ENCODE measurements at places on chromosomes 6 and 20.

- no peak for DNase-seq
Observed at GRCh38 chr6:160222491-160222890, 36.1 kb downstream of the SLC22A2 start.

DNA sequence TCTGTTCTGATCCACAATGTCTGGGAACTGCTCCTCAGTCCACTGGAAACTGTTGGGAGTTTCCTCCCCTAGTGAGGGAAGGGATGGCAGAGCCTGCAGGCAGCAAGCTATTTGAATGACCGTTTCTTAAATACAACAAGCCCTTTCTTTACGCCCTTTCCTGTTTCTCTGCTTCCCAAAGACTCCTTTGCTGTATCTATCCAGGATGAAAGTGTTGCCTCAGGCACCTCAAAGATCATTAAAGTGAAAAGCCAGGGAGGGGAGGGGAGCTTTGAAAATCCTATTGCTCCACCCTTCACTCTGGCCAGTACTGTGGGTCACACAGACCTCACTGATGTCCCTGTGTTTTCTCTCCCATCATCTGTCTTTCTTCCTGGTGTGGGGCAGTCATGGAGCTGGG lies 213.1 kb downstream of the RNF144B start:
- no peak for DNase-seq

DNA sequence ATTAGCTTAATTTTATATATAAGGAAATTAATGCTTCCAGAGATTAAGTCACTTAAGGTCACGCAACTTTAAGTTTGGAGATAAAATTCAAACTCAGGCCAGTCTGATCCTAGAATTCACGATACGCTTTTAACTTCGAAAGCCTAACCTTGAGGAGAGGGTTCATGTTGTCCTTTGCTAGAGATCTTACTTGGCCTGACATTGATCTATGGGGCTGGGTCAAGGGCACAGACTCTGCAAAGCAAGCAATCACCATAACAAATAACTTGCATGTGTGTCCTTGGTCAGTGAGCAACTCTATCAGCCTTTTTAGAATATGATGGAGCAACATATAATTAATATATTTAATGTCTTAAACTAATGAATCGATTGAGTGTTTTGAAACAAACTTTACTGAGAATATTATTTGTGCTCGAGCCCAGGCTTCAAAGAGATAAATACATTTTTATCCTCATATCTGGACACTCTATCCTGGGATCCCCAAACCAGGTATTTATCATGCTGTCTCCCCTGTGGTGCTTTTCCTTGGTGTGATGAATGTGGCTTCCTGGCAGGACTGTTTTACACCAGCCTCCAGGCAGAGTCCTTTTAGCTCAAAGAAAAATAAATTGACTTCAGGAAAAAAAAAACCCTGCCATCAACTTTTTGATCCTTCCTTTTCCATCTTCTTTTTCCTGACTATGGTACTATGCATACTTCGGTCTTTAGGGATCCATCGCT lies 29.1 kb downstream of the RPS12 start:
- DNase-seq, result no peak

DNA sequence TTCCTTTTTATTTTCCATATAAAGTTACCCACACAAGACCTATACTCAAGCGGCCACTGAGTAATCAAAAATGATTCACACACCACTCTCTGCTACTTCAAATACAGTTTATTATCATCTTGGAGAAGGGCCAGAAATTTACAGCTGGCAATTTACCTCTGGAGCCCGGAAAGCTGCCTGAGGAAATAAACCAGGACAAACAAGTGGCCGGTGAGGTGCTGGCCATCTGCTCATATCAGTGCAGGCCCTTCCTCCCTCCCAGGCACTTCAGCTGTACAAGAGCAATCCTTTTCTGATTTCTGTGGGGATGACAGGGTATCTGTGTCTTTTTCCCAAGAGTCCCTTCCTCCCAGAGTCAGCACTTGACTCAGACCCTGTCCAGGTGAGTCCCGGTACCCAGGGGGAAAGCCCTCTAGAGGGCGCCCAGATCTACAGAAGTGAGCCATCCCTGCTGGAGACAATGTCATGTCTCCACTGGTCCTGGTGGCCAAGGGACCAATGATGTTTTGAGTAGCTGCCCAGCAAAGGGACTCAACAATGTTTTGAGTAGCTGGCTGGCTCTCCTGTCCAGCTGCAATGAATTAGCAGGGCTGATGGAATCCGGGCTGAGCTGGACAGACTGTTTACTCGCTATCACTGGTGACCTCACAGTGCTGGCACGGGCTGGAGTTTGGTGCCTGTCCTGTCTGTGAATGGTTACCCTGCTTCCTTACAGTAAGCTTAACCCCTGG lies 23.6 kb downstream of the LRP11 start:
- no peak for DNase-seq

- no peak for DNase-seq
Observed at GRCh38 chr20:59148701-59149493, 14.7 kb upstream of the ZNF831 start.

DNA sequence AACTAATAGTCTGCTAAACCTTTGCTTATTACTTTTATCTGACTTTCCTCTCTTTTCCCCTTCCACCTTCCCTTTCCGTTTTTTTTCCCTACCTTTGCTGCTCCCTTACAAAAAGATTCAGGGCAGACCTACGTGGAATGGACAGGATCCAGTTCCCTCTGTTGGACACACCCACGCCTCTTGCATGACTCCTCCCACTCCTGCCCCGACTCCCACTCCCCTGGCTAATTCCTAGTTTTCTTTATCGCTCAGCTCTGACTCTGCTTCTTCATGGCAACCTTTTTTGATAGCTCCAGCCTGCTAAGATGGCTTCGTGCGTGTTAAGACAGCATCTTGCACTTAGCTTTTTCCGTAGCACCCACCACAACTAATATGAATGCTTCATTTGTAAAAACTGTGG lies 715.6 kb upstream of the NRSN1 start:
- no peak for DNase-seq

DNA sequence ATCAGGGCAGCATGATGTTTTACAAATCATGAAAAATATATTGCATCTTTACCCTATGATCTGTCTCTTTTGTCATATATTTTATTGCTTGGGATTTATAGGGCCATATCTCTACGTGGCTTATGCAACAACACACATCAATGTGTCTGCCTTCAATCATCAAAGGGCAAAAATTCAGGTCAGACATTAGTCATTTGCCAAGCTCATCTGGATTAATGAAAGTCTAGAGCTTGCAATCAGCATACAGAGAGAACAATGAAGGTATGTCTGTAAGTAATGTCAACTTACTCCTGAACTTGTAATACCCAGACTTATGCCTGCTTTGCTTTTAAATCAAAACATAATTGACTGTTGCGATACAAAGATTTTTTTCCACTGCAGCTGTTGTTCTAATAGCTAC lies 282.7 kb downstream of the HAO1 start:
- no peak for DNase-seq

DNA sequence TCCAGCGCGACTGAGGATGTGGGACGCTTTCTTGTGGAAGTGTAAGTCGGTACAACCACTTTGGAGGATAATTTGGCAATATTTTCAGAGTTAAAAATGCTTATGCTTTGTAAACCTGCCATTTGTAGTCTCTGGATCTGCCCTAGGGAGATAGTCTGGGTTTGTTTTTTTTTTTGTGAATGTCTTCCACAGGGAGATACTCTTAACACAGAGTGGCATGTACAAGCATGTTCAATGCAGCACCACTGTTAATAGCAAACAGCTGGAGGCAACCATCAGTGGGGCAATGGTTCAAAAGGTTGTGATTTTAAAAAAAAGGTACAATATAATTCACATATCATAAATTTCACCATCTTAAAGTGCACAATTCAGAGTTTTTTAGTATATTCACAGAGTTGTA lies 22.4 kb downstream of the SLC9A8 start:
- no peak for DNase-seq

DNA sequence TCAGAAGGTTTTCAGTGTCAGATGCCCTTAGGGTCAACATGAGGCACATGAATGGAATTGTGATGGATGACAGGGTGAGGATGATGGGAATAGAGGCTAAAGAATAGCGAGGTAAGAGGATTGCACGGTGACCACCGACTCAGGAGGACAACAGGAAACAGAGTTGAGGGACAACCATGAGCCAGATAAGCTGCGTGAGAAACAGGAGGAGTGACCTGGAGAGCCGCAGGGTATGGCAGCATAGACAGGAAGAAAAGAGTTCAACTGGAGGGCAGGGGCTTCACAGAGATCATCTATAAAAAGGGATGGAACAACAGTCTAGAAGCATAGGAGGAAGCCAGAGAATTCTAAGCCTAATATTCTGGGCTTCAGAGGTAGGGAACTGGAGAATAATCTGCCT lies 84.7 kb upstream of the ENPP5 start:
- no peak for DNase-seq

GRCh38 chr20:55936209-55936595 lies 69.1 kb downstream of the CBLN4 start:
- DNase-seq, result no peak

DNA sequence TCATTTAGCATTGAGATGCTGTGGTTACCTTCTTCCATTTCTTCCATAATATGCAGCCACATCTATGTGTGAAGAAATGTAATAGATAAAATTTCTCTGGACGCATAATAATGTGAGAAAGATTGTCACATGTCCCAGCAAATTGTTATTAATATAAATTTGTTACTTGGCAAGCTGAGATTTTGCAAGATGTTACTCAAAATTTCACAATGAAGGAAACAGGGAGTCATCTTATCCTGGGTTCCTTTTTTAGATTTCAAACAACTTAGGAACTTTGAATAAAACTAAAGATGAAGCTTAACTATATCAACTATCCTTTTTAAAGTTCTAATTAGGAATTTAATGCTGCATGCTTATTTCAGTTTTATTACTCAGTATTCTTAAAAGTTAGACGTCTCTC lies 3.6 kb downstream of the ESR1 start:
- no peak for DNase-seq

DNA sequence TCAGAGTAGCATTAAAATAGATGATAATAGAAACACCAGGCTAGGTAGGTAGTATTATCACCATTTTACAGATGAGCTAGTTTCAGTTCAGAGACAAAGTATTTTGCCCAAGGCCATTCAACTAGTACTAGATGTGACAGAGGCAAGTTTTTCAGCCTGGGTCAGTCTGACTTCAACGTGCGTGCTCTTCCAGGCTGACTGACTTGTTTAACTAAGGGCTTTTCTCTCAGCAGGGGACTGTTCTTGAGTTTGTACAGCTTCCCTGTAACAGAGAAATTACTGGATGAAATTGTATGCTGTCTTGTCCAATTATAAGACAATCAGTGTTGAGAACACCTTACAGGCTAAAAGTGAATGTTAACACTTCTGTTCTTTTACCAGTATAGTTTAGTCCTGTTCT lies 333.5 kb upstream of the MAN1A1 start:
- no peak for DNase-seq

DNA sequence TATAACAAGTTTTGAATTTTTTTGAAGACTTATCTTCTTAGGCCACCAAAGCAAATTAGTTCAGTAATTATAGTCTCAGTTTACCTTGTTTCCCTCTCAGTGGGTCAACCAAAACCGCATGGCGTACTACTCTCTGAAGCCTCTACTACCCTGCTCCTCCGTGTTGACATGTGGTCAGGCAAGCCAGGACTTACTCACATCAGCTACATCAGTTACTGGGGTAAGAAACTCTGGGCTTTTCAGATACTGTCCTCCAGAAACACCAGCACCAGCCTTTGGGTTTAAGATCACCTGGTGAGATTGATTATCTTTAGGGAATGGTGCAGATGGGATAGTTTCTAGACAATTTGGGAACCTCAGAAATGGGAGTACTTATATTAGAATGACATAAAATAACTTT lies 55.1 kb downstream of the KCNQ5 start:
- no peak for DNase-seq

DNA sequence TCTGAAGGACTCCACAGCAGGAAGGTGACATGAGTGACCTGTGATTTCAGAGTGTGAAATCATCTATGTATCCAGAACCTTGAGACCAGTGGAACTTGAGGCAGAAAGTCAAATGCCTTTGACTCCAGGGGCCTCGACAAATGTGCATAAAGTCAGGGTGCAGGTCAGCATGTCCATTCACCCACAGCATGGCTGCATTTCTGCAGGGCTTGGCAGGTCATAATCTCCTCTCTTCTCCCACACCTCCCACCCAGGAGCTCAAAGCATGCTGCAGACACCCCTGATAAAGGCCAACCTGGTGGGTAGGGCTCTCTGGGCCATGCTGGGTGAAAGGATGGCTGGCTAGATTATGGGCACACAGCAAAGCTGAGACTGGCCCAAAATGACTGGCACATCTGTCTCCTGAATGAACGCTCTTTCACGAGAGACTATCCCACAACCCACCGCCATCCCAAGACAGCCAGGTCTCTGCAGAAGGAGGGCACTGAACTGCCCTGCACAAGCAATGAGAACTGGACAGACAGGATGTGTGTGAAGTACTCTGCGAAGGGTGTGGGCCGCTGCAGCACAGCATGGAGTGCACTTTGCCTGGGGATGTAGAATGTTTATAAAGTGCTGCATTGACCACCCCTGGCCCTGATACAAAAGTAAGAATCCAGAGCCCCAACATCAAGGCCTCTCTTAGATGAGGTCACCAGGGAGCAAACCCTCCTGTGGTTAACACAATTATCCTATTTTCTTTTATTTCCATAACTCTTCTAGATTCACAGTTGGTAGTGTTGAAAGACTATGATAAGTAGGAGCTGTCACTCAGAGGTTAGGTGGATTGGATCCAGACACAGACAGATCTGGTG lies 78.2 kb upstream of the NXT1 start:
- no peak for DNase-seq

- no peak for DNase-seq
Observed at GRCh38 chr6:92849636-92850035, 569.7 kb downstream of the EPHA7 start.

GRCh38 chr6:170153436-170154319 lies 137.2 kb downstream of the DLL1 start:
- DNase-seq, result no peak

GRCh38 chr6:163923658-163924411 lies 509.3 kb downstream of the QKI start:
- no peak for DNase-seq

GRCh38 chr6:54910431-54910884 lies 63.9 kb downstream of the FAM83B start:
- no peak for DNase-seq

DNA sequence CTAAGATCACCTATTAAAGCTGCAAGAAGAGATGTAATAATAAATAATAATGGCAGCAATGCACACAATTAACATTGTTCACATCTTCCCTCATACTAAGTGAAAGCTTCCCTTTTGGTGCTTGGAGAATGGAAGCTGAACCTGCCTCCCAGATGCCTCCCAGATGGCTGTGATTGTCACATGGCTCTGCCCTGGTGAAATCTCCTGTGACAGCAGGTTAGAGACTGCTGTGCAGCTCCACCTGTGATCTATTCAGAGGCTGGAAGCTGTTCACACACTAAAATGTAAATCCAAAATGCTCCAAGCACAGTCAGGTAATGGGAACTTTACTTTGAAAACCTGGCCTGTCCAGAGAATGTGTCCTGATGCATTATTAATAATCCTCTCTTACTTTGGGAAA lies 41.7 kb upstream of the RGS17 start:
- DNase-seq, result no peak

- DNase-seq, result no peak
Observed at GRCh38 chr20:2084703-2085102, 16.9 kb upstream of the STK35 start.

- DNase-seq, result no peak
Observed at GRCh38 chr20:43194137-43194536, 4.4 kb upstream of the PTPRT start.
